NCI-H1417 (cell line): ENCODE measurements at places on chromosomes 16 and 17.

DNA sequence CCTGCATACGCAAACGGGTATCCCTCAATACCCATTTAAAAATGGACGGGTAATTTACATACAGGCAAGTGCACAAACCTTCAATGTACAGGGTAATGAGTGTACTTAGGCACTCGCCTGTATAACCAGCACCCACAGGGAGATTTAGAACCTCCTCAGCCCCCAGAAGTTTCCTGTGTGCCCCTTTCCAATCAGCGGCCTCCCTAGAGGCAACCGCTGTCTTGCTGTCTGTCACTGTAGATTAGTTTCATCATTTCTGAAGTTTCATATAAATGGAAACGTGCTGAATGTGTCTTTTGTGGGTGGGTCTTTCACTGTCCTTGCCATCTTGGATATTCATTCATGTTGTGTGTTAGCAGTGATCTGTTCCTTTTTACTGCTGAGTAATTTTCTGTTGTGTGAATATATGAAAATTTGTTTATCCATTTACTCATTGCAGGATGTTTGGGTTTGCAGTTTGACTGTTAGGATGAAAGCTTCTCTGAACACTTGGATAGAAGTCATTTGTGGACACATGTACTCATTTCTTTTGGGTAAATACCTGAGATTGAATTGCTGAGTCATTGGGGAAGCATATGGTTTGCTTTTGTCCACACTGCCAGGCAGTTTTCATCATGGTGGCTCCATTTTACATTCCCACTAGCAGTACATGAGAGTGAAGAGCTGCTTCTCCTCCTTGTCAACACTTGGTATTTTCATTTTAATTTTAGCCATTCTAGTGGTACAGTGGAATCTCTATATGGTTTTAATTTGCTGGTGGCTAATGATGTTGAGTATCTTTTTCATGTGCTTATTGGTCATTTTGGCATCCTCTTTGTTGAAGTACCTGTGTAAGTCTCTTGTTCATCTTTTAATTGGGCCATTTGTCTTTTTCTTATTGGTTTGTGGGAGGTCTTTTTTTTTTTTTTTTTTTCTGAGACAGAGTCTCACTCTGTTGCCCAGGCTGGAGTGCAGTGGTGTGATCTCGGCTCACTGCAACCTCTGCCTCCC lies 2.1 kb upstream of the ADCY7 start:
- no peak for DNase-seq

GRCh38 chr17:12390631-12391030 lies 275.1 kb upstream of the MYOCD start:
- DNase-seq = no peak

DNA sequence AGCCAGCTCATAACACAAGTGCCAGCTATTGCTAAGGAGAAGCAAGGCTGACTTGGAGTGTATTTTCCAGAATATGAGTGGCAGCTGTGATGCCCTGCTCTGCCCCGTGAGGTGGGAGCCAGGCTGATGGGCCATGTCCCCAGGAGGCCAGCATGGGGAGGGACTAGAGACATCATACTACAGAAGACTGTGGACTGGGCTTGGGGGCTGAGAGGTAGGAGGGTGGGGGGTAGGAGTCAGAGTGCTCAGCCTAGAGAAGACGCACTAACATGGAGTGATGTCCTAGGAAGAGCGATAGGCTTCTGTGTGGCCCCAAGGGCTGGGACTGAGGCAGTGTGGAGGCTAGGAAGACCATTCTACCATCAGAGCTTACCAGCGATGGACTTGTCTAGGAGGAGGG lies 143.7 kb downstream of the WSCD1 start:
- no peak for DNase-seq

GRCh38 chr17:82805823-82806222 lies 34.0 kb downstream of the ZNF750 start:
- DNase-seq = no peak

- peak; percentile 97 for DNase-seq
These were observed 158.6 kb upstream of the CHMP6 start for GRCh38 chr17:80832888-80833583.
